ENCODE measurements at places on chromosomes 1 and 21.

GRCh38 chr21:32666258-32666657 is 54.1 kb upstream of the CFAP298 start:
- DNase-seq = no peak

- DNase-seq = peak; percentile 77
Measured at GRCh38 chr1:209335178-209335577, 248.3 kb upstream of the CAMK1G start.

DNA sequence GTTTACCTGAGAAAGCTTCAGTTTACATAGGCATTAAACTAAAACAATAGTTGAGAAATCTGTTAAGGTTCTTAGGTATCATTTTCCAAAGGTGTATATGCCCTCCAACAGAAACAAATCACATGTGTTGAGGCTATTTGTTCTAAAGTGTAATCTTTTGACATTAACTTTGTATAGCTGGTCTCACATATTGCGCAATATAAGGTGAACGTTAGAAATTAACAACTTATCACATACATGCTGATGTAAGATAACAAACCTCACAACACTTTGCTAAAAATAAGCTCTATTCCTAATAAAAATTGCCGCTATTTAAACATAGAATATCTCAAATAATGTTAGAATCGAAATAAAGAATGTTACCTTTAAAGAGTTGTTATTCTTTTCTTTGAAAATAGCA is 340.6 kb downstream of the SRGAP2C start:
- DNase-seq = no peak

GRCh38 chr1:26832249-26832960 is 5.9 kb downstream of the ZDHHC18 start:
- no peak for DNase-seq

DNA sequence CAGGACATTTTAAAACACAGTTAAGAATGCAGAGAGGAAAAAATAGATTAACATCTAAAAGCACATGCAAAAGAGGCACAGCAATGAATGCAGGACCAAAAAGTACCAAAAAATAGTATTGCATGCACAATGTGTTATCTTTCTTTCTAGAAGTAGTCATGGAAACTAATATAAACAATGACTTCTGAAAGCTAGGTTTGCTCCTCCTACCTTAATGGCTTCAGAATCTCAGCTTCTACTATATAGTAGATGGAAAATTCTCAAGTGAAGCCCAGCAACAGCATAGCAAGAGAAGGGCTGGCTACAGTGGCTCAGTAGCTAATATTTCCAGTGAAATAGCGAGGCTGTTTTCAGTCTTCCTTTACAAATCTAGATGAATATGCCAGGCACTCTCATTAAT is 125.1 kb downstream of the CRB1 start:
- peak; percentile 35 for DNase-seq

DNA sequence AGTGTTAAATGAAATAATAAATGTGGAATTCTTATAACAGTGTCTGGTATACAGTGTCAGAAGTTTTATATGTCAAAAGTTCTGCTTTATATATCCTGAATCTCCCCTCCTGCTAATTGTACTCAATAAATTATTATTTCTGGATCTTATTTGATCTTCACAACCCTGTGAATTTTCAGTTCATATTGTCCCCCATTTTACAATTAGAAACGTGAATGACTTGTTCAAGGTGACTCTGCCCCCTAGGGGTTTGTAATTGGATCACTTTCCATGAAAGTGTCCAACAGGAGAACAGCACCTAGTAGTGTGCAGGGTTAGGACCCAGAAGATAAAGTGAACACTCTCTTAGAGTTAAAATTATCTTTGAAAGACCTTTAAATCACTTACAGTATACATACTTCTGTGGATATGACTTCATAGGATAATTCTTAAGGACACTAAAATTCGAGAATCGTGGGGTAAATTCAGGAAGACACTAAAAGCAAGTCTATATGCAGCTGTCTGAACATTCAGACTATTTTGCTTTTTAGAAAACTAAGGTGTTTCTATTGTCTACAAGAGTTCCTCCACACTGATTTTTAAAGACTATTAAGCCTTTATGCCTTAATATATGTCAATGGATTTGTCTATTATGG is 4.5 kb upstream of the DDR2 start:
- peak; percentile 52 for DNase-seq

DNA sequence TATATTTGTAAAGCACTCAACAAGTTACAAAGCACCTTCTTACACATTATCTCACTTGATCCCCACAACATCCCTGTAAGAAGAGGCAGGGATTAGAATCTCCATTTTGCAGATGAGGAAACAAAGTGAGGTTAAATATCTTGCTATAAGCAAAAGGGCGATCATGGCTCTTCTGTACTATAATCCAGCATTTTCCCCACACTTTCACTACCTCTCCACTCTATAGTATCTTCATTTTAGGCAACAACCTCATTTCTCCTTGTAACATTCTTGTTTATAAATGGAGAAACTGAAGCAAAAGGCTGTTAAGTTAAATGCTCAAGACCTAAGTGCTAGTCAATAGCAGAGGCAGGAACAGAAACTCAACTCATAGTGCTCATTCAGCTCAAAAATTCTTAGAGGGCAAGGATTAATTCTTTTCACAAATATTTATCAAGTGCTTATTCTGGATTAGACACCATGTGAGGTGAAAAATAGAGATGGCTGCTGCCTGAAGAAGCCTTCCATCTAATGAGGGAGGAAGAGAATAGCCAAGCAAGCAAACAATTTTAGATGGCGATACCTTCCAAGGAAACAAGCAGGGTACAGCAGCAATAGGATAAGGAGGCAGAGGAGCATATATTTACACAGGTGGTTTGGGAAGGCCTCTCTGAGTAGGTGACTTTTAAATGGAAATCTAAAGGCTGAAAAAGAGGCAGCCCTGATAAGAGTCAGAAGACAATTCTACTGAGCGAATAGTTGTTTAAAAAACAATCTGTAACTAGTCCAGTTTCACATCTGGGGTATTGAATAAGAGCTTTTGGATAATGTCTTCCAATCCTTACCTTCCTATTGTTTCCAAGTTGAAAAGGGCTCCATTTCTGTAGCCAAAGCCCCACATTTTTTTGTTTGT is 3.5 kb downstream of the ERRFI1 start:
- peak; percentile 16 for DNase-seq

DNA sequence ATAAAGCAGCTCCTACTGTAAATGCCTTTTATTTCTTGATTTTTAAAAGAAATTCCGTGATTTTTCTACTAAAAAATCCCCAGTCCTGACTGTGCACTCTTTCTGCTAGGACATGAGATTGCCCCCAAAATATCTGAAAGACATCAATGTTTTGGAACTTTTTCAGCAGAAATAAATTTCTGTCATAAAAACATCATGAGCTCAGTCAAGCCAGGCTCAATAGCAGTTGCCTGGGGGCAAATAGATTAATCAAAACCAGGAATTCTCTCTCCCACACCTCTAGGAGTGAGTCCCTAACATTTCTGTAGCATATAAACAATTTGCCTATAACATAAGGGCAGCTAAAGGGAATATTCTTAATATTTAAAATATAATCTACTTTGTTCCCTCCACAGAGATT is 654.1 kb downstream of the PTPRC start:
- DNase-seq = no peak

DNA sequence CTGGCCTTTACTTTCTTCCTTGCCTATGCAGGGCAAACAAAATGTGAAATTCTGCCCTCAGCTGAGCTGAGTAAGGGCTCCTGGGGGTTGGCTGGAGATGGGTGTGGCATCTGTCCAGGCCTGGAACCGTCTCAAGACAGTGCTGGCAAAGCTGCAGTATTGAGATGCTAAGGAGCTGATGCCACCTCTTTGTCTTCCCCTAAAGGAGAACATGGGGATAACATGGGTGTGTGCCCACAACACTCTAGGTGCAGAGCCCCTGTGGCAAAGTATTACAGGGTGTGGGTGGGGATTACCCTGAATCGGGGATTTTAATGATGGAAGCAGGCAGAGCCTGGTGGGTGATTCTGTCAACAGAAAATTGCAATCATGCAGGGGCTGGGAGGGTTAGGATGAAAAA is 2.5 kb upstream of the ST3GAL3 start:
- peak; percentile 29 for DNase-seq

GRCh38 chr1:231601824-231602672 is 24.5 kb upstream of the DISC1 start:
- DNase-seq = no peak

DNA sequence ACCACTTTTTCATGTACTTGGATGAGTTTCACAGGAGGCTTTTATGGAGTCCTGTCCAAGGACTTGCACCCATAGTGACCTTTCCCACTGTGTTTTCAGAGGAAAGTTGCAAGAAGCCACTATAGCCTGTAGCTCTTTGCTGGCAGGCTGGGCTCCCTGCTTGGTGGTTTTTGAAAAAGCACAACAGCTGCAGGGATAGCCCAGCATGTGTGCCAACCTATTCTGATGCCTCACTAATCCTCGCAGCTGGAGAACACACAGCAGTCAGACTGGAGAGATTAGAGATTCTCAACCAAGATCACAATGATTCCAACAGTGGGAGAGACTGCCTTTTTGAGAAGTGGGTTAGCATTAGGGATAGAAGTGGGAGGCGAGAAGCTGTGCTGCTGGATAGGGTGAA is 24.1 kb upstream of the ARHGEF11 start:
- no peak for DNase-seq

DNA sequence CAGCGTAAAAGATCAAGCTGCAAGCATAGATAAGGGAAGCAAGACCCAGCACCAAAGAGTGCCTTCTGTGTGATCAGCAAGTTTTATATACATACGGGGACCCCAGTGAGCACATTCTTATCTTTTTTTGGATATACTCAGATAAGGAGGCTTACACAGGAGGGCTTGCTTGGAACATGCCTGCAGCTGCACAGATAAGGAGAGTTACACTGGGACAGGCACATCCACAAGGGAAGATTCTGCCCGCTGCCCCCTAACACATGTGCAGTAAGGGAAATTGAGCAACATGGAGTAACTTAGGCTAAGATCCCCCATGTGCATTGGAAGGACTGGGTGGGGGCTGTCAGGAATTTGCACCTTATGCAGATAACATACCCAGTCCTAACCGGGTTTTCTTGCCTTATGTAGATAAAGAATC is 1334.8 kb downstream of the MRPL39 start:
- no peak for DNase-seq

- DNase-seq = no peak
Measured at GRCh38 chr1:205306929-205307566, 14.5 kb downstream of the NUAK2 start.

GRCh38 chr1:169110689-169111447 is 4.4 kb downstream of the ATP1B1 start:
- no peak for DNase-seq

- no peak for DNase-seq
Measured at GRCh38 chr1:207919523-207920170, 8.7 kb upstream of the CD34 start.

DNA sequence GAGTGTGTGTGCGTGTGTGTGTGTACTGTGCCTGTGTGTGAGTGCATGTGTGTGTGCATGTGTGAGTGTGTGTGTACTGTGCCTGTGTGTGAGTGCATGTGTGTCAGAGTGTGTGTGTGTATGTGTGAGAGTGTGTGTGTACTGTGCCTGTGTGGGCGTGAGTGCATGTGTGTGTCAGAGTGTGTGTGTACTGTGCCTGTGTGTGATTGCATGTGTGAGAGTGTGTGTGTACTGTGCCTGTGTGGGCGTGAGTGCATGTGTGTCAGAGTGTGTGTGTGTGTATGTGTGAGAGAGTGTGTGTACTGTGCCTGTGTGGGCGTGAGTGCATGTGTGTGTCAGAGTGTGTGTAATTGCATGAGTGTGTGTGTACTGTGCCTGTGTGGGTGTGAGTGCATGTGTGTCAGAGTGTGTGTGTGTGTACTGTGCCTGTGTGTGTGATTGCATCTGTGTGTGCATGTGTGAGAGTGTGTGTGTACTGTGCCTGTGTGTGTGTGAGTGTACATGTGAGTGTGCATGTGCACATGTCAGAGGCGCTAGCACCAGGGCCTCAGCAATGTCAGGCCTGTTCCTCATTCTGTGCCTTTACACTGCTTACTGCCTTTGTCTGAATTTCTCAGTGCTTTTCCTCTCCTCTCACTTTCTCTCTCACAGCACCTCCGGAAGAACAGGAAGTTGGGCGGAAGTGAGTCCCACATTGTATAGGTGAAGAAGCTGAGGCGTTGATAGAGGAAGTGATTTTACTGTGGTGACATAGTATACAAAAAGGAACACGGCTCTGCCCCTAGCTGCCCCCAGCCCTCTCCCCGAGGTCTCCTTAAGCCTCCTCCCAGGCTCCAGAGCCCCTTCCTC is 4.9 kb downstream of the SLC5A9 start:
- no peak for DNase-seq

GRCh38 chr1:236247286-236247685 is 34.5 kb downstream of the ERO1B start:
- DNase-seq = no peak

- DNase-seq = no peak
Measured at GRCh38 chr1:17614586-17614985, 75.1 kb downstream of the ARHGEF10L start.

GRCh38 chr1:83970802-83971201 is 28.1 kb downstream of the TTLL7 start:
- no peak for DNase-seq

- no peak for DNase-seq
Measured at GRCh38 chr1:28761189-28761588, 24.4 kb downstream of the YTHDF2 start.

GRCh38 chr1:197180252-197180878 is 33.9 kb upstream of the ASPM start:
- DNase-seq = peak; percentile 72

Data from DMS53 (cell line).